Stimulated activated CD4-positive, alpha-beta T cell treated with anti-CD3 and anti-CD28 coated beads, Interleukin-15, amount 100 ng/mL, for 48 hours (primary cell): ENCODE measurements at places on chromosomes 6 and 20.

- DNase-seq: peak; percentile 43
These were observed 166.6 kb upstream of the TAB2 start for GRCh38 chr6:149150801-149151398.

DNA sequence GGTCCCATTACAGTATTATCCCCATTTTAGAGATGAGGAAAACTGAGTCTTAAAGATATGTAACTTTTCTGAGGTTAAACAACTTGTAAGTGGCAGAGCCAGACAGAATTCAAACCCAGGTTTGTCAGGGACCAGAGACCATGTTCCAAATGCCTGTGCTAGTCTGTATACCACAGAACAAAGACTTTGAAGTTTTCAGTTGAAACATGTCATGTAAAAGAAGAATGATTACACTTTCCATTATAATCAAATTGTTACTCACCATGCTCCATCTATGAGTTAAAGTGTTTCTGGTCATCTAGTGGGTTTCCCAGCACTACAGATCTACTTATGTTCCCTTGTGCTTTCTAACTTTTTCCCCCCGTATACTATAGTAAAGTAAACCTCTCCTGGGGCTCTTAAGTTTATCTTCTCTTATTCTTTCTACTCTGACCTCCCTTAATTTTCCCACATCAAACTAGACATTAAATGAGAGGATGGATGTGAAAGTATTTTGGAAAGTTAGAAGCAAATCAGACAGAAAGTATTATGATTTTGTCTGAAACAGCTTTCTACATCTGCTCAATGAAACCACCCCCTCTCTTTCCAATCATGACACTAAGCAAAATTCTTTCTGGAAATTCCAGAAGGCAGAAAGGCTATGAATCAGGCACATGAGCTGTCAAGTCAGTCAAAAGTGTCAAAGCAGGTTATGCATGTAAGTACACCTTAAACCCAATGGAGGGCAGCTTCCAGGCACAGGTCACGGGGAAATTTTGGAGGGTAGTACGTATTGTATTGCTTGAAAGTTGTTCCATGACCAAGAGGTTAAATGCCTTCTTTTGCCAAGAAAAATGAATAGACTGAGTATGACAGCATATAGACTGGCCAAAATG, 132.7 kb upstream of the MAP3K7 start:
- DNase-seq: no peak

- no peak for DNase-seq
These were observed 382.3 kb downstream of the ESR1 start for GRCh38 chr6:152189736-152190135.

DNA sequence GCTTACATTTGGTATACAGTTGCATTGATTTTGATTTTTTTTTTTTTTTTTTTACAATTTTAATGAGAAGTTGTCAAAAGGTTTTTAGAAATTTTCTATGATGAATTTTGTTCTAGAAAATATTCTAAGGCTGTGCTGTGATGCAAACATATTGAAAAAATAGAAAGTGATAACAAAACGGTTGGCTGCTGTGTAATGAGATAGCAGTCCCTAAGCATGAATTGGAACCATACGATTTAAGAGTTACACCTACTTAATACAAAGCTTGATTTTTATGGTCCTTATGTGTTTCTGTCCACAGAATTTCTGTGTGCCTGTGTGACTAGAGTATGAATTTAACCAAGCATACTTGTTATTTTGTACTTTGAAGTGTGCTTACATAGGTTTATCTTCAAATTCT, 12.1 kb downstream of the HIVEP1 start:
- DNase-seq: no peak

DNA sequence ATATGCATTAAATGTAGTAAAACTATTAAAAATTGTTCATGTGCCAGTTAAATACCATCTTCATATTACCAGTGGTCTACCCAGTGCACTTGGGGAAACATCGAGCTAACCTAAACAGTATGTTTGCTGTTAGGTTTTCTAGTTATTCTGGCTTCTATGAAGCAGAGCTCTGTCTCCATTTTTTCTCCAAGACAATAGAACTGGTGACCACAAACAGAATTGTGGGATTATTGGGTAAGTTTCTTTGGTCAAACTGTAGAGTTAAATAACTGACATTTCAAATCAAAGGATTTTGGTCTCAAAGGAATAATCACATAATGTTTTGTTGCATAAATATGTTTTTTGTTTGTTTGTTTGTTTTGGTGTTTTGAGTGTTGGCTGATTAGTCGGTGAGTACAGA, 40.5 kb upstream of the EDN3 start:
- DNase-seq: no peak

DNA sequence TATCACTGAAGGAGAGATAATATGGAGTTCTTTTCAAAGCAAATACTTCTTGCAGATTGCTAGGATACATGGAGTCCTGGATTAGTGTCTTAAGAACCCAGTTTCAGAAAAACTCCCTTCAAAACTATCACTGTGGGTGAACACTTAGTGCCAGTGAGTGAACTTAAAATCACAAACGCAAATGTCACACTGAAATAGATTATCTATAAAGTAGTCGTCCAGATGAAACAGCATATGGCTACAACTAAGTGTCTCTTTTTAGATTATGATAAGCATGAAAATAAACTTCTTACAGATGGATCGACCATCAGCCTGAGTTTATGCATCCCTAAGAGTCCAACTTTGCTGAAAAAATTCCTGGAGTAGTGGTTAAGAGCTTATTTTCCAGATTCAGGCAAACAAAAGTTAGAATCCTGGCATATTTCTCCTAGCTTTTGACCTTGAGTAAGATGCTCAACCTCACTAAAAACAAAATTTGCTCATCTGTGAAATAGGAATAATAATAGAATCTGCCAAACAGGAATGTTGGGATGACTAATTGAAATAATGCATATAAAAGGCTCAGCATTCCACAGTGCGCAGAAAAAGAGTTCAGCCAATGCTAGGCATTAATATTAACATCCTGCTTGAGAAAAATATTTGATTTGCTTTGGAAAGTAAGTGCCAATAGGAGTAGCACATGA, 70.4 kb downstream of the DOK5 start:
- DNase-seq: no peak

DNA sequence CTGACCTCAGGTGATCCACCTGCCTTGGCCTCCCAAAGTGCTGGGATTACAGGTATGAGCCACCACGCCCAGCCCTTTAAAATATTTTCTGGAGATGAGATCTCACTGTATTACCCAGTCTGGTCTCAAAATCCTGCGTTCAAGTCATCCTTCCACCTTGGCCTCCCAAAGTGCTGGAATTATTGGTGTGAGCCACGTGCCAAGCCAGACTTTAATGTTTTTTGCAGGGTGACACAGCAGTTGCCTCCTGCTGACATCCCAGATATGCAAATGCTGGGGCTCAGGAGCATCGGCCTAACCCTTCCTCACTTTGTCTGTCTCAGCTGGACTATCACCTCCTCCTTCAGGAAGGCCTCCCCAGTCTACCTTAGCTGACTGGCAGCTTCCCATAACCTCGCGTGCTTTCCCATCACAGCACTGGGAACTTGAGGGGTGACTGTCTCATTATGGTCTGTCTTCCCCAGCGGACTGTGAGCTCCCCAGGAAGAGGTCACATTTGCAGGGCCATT, 14.3 kb upstream of the ID1 start:
- DNase-seq: no peak

- no peak for DNase-seq
These were observed 50.3 kb upstream of the CDKAL1 start for GRCh38 chr6:20483887-20484497.

- no peak for DNase-seq
These were observed 2.8 kb upstream of the MC3R start for GRCh38 chr20:56245761-56246160.

DNA sequence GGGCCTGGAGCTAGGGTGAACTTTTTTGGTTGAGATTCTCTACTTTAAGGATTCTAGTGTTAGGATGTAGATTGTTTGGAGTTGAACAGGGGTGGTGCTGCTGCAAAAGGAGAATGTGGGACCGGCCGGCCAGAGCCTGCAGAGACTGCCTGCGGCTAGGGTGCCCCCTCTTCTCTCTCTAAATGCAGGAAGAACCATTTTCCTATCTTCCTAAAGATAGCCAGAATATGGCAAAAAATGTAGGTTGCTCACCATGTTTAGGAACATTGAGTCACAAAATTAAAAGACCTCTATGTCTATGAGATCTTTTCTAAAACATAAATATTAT, 39.5 kb downstream of the BICRAL start:
- DNase-seq: no peak

GRCh38 chr20:2524709-2525506, 11.5 kb upstream of the TMC2 start:
- peak; percentile 27 for DNase-seq

DNA sequence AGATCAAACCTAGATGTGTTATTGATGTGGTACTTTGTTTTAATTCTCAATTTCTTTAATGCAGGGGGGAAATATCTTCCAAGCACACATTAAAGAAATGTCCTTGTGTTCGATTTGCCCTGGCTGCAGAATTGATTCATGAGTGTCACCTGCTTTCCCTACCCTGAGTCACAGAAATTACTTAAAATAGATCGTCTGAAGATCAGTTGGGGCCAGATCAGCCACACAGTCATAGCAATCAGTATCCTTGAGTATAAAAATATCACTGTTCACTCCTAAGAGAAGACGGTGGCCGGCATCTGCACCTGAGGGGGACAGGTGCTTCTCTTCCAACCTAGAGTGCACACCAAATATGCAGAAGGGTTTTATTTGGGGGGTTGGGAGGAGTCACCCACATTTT, 115.2 kb upstream of the RIN2 start:
- DNase-seq: no peak
